ENCODE measurements at places on chromosomes 13 and 19.

GRCh38 chr13:44989941-44990340 lies 603 bp downstream of the GPALPP1 start:
- peak; percentile 46 for DNase-seq

- DNase-seq, result no peak
Observed at GRCh38 chr13:93709506-93710244, 483.1 kb downstream of the GPC6 start.

GRCh38 chr19:32387701-32388392 lies 17.7 kb upstream of the DPY19L3 start:
- DNase-seq, result peak; percentile 88

DNA sequence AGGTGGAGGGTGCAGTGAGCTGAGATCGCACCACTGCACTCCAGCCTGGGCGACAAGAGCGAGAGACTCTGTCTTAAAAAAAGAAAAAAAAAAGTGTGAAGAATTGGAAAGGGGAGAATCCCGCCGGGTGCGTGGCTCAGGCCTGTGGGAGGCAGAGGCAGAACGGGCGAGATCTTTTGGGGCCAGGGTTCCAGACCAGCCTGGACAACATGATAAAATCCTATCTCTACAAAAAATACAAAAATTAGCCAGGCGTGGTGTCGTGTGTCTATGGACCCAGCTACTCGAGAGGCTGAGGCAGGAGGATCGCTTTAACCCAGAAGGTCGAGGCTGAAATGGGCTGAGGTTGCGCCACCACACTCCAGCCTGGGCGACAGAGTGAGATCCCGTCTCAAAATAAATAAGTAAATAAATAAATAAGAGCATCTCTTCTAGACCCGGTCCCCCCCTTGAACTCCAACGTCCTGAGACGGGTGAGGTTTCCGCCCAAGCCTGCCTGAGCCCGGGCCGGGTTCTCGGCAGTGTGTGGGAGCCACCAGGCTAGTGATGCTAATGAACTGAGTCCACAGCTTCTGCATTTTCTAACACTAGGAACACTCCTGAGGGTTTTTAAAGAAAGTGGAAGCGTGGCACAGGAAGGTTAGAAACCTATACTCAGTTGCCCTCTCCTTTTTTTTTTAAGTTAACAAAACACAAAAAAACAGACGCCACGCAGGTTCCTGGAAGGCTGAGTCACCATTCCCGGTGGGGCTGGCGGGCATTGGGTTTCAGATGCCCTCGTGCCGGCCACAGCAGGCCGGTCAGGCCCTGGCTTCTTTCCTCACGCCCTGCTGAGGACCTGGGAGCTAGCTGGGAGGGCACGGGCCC lies 22.0 kb downstream of the GPX4 start:
- DNase-seq, result no peak

- DNase-seq, result no peak
Observed at GRCh38 chr19:46124638-46125115, at the start of gene IGFL3. IGFL3 (minus strand) TSS chr19:46124688; CDS start chr19:46124649, 39 bp downstream.

DNA sequence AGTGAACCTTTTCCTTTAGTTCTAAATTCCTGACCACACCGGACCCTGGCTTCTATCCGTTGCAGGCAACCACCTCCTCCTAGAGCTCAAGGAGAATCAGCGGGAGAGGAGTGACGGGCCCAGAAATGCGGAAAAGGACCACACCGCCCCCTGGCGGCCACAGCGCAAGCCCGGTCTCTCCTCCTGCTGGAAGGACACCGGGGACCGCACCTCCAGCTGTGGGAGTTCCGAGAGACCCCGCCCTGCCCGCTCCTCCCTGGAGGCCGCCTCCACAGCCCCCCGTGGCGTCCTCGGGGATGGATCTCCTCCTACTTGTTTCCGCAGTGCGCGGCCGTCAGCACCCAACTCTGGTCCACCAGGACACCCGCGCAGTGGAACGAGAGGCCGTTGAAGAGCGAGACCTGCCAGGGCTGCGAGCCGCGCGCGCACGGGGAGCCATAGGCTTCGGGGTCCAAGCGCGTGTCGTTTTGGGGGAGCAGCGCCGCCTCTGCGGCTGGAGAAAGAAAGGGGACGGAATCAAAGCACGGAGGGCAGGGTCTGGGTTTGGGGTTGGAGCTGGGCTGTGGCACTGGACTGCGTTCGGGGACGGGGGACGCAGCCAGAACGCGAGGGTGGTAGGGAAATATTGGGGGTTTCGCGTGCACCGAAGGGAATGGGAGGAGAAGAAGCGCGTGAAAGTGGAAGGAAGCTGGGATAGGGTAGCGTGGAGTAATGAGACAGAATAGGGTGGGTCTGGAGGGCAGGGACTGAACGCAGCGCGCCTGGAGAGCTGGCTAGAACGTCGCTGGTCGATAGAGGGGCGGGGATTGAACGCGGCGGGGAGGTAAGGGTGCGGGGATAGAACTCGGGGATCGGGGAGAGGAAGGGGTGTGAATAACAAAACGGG lies 2.5 kb downstream of the KLK10 start:
- DNase-seq, result peak; percentile 47

GRCh38 chr13:107124730-107125129 lies 556.8 kb upstream of the ARGLU1 start:
- no peak for DNase-seq

DNA sequence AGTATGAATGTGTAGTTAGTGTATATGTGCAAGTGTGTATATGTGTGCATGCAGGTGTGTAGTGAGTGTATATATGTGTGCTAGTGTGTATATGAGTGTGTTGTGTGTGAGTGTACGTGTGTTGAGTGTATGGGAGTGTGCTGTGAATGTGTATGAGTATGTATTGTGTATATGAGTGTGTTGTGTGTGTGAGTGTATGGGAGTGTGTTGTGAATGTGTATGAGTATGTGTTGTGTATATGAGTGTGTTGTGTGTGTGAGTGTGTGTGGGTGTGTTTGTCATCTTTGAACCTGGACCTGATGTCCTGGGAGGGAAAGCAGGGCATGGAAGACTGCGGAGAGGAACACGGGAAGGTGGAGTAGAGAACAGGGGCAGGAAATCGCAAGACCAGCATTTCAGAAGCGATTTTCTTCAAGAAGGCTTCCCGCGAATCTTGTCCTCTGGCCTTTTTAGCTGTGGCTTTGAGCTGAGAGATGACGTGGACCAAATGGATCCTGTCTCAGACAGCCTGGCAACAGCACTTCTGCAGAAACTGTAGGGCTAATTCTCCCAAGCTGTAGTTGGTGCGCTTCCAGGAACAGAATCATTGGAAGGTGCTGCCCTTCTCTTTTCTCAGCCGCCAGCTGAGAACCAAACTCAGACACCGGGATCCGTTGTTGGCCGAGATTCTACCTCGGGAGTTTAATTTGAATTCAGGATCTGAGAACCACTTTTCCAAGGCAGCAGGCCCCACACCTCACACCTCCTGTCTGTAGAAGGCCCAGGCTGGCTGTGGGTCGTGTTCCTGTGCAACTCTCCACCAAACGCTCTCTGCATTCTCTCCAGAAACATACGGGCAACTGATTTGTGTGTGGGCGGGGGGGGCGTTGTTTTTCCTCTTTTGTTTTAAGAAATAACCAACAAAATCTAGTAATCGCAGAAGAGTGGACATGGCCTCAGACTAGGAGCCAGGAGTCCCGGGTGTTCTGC lies 94.7 kb upstream of the RAP2A start:
- peak; percentile 24 for DNase-seq

DNA sequence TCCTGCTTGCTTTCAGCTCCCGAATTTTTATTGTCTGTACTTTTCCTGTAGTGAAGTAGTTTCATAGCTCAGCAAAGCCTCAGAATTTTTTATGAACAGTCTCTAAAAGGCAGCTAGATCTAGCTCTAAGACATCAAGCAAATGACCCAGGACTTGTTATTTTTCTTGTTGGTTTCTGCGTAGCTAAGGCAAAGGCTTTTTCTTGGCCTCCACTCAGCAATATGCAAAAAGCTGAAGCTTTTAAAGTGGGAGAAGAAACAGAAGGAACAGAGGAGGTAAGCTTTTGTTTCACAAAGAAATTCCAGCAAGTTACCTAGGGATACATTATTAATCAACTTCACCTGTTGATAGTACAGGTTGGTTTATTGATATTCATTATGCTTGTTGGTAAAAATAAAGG lies 235.9 kb downstream of the PCDH20 start:
- no peak for DNase-seq

DNA sequence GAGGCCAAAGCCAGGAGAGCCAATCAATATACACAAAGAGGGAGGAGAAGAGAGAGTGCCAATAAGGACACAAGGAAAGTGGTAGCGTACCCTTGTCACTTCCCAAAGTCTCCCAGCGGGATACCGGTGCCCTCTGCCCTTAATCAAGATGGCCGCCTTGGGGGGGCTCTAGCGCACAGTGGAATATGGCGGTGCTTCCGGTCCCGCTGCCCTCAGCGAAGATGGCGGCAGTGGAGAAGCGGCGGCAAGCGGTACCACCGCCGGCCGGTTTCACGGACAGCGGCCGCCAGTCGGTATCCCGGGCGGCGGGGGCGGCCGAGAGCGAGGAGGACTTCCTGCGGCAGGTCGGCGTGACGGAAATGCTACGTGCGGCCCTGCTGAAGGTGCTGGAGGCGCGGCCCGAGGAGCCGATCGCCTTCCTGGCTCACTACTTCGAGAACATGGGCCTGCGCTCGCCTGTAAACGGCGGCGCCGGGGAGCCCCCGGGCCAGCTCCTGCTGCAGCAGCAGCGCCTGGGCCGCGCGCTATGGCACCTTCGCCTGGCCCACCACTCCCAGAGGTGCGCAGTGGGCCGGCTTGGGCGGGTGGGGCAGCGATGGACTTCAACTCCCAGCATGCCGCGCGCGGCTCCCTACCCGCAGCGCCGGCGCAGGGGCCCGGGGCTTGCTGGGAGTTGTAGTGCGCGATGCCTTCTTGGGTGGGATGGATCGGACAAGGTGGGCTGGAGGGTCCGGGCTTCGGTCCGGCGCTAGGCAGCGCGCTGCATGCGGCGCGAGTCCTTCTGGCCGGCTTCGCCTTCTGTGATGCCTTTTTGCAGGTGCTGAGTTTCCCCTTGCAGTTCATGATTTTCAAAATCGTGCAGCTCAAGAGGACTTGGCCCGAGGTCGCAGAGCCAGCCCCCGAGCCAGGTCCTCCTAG lies at the start of gene TPGS1:
TSS of gene TPGS1 (plus strand) at position 212 of the 918 bp plus-strand sequence. CDS start at position 222, 10 bp downstream.
- DNase-seq, result peak; percentile 83

Measured in NCI-H82 (cell line).